Tibial nerve (tissue), 4 donors: ENCODE measurements at places on chromosomes 6 and 20. TPM values are rescaled to one million over a fixed set of nuclear protein-coding genes. Genes with fewer than 3 reads are reported as not detected.

MRPL18 gene
- total RNA-seq: 85.2 TPM

DXO gene
- total RNA-seq: 32.0 TPM

CLDN20 gene
- 4.4 TPM for total RNA-seq

MMP24 gene
- 0.78 TPM for total RNA-seq

RBPJL gene
- total RNA-seq: not detected

SRPK1 gene
- total RNA-seq: 37.8 TPM

TCP11 gene
- total RNA-seq: 0.84 TPM

NKX2-4 gene
- total RNA-seq: not detected

ZNF133 gene
- total RNA-seq: 26.4 TPM

TUBB1 gene
- total RNA-seq: 0.21 TPM

COL21A1 gene
- 26.9 TPM for total RNA-seq

LCA5 gene
- total RNA-seq: 8.2 TPM

MRAP2 gene
- 2.2 TPM for total RNA-seq
